ENCODE measurements at places on chromosomes 5 and 9.
A peak's percentile ranks its signal among the peaks of the same experiment; 100 is the strongest.

DNA sequence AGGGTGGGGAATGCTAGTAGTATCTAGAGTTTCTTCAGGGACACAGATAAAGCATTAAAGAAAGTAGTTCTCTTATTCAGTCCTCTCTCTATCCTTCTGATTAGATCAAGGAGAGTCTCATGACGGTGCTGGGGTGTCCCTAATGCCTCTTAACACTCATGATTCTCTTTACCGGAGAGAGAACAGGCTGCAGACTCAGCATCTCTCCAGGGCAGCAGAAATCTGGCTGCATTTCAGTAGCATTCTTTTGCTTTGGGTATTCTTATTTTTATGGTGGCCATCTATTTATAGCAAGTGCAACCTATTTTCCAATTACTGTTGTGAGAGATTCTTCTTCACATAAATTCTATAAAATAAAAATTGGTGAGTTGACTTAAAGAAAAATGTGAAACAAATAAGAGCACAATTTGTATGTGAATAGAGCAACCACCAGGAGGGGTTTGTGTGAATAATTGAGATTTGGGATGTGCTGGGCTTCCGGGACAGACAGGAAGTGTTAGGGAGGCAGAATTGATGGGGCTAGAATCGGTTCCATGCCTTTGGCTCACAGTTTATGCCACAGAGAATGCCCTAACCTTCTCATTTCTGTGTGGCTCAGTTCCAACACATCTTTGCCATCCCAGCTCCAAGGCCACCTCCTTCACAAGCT, 23.8 kb upstream of the BOD1 start:
- DNase-seq, result no peak

DNA sequence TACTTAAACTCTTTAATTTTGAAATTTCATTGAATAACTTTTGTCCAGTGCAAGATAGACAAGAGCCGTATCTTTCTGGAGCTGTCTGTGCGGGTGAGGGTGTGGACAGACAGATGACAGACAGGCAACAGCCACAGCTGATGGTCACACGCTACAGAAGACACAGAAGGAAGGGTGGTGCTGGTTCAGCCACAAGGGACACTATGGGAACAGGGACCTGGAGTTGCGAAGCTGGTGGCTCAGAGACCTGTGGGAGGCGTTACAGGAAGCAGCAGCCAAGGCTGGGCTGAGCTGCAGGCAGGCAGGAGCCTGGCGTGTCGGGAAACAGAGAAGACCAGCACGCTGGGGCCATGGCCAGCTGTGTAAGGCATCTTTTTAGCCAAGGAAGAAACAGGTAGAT, 104.4 kb downstream of the WNK2 start:
- peak; percentile 81 for DNase-seq

GRCh38 chr5:153974813-153975163, 63.9 kb downstream of the FAM114A2 start:
- DNase-seq, result no peak

DNA sequence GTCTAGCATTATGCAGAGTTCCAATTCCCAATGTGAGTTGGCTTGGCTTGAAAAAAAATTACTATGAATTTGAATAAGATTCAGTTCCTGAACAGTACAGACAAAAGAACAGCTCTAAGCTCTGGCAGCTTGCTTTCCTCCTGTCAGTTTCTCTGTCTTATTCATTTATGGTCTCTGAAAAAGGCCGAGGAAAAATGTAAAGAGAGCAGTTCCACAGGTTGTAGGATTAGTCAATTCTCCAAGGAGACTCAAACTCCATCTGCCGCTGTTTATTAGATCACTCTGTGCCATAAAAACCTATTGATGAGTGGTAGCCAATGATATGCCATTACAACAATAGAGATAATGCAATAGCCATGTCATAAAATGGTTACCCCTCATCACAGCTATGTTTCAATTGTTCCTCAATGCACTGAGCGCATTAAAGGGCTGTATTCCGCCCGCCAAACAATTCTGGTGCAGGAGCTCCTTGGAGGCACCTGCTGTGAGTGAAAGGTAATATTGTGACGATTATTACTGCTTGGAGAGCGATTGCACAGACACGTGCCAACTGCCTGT, 188.2 kb downstream of the ARRDC3 start:
- DNase-seq, result no peak

DNA sequence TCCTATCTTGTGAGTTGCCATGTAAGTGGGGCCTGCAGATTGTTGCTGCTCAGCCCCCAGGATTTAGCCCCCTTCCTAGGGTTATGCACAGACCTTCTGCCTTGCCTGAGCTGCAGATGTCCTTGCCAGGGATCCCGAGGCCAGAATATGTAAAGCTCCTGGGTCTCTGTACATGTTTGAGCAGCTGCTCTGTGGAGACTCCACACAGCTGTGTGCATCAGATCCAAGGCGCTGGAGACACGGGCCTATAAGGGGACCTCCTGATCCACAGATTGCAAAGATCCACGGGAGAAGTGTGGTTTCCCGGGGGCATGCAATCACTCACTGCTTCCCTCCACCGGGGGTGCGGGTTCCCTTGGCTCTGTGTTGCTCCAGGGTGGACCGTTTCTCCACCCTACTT, 28.9 kb downstream of the TAF11L14 start:
- no peak for DNase-seq

- DNase-seq, result no peak
Measured at GRCh38 chr5:131171276-131171810, 599 bp downstream of the LYRM7 start.

- DNase-seq, result peak; percentile 82
Measured at GRCh38 chr9:137550231-137550621, at the start of gene PNPLA7. Gene PNPLA7 (minus strand): TSS chr9:137550402. CDS start chr9:137550197, 205 bp downstream.

All from posterior cingulate gyrus (tissue), 11 donors.